Fibroblast of skin of scalp (primary cell): ENCODE measurements at places on chromosomes 1 and 21.

DNA sequence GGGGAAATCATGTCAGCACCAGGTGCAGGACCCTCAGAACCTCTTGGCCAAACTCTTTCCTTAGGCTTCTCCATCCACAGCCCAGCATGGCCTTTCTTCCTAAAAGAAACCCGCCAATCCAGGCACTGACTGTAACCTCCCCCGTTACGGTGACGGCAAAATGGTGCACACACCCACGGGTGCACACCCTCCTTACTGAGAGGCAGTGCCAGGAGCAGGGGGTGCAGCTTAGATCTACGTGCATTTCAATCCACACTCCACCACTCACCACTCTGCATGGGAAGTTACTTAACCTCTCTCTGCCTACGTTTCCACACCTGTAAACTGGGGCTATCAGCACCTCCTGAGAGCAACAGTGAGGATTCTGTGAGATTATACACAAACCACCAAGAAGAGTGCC lies 31.0 kb downstream of the SUSD4 start:
- DNase-seq = no peak

GRCh38 chr1:207959141-207959825 lies 48.4 kb upstream of the CD34 start:
- peak; percentile 38 for DNase-seq

DNA sequence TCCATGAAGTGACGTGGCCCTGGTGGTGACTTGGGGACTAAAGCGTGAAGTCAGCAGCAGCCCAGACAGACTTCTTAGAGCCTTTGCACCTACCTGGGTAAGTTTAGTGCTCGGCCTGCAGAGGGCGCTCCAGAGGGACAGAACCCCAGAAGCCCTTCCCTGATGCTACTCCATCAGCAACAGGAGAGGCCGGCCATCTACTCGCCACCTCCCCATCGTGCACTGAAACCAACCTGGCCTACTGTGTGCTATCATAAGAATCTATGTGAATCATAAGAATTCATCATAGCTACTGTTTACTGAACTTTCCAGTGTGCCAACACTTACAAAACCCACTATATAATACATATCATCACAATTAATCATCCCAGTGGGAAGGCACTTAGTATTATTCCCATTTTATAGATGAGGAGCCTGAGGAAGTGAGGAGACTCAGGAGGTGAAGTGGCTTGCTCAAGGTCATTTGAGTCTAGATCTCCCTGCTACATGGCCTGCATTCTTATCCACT lies 7.9 kb upstream of the EDN2 start:
- DNase-seq = peak; percentile 31

DNA sequence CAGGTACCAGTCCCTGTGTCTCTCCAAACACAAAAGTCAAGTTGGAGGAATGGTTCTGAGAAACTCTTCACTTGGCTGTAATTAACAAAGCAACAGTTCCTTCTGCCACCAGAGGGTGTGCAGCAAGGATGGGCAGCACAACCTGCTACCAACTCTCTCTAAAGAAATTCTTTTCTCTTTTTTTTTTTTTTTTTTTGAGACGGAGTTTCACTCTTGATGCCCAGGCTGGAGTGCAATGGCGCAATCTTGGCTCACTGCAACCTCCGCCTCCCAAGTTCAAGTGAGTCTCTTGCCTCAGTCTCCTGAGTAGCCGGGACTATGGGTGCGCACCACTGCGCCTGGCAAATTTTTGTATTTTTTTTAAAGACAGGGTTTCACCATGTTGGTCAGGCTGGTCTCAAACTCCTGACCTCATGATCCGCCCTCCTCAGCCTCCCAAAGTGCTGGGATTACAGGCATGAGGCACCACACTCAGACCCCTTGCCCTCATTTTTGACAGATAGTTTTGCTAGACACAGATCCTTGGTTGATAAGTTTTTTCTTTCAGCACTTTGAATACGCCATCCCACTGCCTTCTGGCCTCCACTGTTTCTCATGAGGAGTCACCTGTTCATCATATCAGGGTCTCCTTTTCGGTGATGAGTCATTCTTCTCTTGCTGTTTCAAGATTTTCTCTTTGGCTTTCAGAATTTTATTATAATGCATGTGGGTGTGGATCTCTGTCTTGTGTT lies 12.1 kb upstream of the DEGS1 start:
- DNase-seq = peak; percentile 31

GRCh38 chr1:40818264-40818961 lies 34.8 kb downstream of the KCNQ4 start:
- DNase-seq = peak; percentile 48

DNA sequence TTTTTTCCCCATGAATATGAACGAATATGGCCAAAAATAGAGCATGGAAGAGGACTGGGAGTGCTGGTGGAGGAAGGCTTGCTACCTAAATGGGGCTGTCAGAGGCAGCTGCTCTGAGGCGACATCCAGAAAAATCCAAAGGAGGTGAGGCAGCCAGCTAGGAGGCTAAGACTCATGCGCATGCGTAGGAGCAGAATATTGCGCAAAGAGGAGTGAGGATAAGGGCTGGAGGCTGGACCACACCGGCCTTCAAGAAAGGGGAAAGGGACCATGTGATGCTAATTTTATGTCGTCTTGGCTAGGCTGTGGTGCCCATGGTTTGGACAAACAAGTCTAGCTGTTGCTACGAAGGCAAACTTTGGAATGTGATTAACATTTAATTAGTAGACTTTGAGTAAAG lies 30.5 kb downstream of the HEYL start:
- no peak for DNase-seq

DNA sequence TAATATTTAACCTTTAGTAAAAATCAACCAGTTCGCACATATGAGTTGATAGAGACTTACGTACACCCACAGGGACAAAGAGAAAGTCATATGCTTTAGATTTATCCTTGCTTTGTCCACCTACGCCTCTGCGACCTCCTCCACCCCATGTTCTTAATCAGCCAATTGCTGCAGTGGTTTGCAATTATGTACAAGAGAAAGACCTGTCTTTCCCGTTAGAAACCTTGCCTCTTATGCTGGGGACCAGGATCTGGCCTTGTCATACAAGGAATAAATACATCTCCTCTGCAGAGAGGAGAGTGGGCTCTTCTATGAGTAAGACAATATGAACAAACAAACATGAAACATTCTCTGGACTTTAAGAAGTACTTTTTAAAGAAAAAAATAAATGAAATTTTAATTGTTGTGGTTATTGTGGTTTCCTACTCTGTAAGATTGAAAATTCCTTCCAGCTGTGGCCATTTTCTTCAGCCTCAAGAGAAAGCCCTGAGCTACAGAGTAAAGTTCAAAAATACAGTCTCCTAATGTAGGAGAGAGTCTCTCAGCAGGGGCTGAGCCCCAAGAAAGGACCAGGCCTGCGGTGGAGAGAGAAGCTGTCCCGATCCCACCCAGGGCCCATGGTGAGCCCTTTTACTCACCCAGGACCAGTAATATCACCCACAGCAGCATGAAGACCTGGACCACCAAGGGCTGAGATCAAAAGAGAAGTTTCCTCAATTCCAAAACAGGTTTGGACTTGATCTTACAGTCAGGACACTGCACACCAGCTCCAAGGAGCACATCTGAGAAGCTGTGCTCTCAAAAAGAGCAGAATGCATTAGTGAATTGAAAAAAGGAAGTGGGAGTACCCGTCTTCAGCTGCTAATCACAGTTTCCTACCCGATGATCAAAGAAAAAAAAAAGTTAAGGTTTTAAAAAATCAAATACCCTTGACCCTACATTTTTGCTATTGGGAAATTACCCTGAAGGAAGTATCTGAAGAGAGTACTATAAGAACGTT lies at the start of gene FCRL5:
Gene FCRL5 (minus strand): TSS at position 822 of the 1,000 bp plus-strand sequence. CDS start 153 bp downstream, at position 669.
- DNase-seq = no peak

GRCh38 chr1:186214791-186215190 lies 160.3 kb downstream of the TPR start:
- DNase-seq = peak; percentile 56

- no peak for DNase-seq
These were observed 223.2 kb downstream of the BACH1 start for GRCh38 chr21:29521872-29522271.

DNA sequence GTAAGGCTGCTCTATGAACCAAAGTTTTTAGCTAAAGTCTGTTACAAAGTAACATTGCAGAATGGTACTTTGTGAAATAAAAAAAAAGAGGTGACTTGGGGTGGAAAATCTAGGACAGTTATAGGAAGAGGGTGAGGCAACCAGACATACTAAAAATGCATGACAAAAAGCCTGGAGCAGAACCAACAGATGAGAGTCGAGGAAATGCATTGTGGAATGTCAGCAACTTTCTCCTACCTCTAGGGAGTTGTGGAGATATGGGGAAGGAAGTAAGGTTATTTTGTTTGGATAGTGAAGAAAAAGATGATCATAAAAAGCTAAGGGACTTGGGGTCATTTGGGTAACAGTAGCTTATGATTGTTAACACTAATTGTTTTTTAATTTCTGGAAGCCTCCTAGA lies 295.6 kb downstream of the S1PR1 start:
- DNase-seq = peak; percentile 3

DNA sequence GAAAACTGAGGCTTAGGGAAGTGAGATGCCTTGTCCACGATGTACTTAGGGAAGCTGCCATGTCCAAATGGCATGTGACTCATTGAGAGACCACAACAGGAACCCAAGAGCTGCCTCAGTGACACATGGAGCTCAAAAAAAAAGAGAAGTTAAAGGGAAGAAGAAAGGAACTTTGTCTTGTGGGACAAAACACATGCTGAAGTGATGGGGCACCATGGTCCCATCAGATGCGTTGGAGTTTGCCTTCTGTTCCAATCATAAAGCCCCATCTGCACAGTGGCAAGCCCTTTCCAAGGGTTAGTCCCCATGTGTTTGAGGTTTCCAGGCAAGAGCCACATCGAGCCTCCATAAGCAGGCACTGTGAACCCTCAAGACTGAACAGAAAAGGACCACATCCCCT lies 8.0 kb downstream of the MED8 start:
- no peak for DNase-seq

DNA sequence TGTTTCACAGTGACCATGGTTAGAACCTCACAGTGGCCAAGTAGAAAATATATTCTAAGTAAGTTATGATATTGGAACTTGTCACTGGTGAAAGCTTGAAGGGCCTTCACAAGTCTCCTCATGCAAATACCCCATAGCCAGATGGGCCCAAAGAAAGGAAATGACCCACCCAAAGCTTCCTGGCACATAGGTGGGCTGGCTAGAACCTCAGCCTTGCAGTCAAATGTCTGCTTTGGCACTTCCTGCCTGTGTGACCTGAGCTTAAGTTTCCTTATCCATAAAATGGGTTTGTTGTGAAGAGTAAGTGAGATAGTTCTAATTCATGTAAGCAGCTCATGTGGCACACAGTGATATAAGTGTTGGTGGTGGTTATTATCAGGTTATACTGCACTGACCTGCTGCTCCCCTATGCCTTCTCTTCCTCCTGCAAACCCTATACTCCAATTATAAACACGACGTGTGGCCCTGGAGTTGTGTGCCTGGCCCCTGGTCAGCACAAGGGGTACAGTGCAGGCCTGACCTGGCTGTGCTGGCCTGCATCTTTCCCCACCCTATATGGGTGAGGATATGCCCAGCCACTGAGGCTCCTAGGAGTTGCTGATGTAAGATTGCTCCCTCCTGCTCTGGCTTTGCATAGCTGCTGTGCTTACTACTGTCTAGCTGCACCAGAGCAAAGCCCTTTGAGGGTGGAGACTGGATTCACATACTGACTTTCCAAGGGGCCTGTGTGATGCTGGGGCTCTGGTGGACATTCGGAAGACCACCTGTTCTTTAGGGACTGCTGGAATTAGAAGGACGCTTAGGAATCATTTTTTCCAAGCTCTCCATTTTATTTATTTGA lies 4.7 kb upstream of the SLFNL1 start:
- DNase-seq = no peak

- DNase-seq = no peak
These were observed 21.5 kb upstream of the PTPRF start for GRCh38 chr1:43509007-43509739.

DNA sequence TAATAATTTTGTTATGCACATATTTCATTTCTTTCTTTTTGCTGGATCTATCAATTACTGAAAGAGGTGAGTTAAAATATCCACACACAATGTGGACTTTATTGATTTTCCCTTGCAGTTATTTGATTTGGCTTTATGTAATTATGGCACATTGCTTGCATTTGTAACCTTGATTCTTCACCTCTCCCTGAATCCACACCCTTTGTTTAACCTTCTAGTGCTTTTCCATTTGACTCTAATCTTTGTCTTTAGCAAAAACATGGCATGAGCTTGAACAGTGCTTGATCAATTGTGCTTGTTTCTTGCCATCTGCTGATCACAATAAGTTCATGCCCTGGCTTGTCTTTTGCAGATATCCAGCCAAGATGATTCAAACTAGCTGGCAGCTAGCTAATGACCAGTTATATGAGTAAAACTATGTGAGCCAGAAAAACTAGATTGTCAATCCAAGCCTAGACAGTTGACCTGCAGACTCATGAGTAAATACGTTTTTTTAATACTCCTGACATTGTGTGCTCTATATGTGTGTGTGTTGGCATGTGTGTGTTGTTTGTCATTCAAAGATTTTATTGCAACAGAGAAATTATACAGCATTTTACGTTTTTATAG lies 899.2 kb downstream of the NCAM2 start:
- no peak for DNase-seq

- DNase-seq = no peak
These were observed 7.7 kb downstream of the PM20D1 start for GRCh38 chr1:205842229-205842628.

DNA sequence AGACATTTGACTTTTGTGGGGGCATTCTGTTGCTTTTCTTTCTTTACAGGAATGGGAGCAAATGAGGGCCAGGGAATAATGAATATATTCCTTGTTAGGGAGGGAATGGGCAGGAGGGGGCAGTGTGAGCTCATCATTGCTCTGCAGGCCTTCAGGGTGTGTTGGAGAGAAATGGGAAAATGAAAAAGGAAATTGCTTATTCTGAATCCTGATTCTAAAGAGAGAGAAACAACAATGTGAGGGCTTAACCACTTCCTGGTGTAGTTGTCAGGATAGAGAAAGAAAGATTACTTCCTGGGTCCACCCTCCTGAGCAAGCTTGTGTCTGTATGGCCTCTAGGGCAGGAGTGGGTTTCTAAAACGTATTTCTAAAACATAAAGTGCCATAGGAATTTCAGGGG lies 28.3 kb downstream of the VANGL2 start:
- peak; percentile 63 for DNase-seq

DNA sequence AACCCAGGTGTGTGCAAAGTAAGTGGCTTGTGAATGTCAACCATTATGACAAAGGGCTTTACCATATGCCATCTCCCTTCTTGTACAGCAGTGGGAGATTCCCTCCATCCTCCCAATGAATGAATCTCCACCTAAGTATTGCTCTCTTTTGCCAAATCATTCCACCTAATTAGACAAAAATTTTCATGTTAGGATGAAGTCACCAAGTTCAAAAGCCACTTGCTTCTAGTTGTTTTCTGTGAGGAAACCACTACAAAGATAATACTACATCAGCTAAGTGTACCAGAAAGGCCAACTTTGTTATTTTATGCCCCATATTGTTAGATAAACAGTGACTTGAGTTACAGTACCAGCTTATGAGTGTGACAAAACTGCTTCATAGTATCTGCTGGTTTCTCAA lies 34.3 kb downstream of the FAM78B start:
- no peak for DNase-seq

GRCh38 chr1:209042413-209042812 lies 541.1 kb upstream of the CAMK1G start:
- no peak for DNase-seq

- DNase-seq = no peak
These were observed 116.7 kb downstream of the LACTBL1 start for GRCh38 chr1:22855668-22856606.
